Thoracic aorta (tissue), 2 donors: ENCODE measurements at places on chromosomes 16 and 17.

DNA sequence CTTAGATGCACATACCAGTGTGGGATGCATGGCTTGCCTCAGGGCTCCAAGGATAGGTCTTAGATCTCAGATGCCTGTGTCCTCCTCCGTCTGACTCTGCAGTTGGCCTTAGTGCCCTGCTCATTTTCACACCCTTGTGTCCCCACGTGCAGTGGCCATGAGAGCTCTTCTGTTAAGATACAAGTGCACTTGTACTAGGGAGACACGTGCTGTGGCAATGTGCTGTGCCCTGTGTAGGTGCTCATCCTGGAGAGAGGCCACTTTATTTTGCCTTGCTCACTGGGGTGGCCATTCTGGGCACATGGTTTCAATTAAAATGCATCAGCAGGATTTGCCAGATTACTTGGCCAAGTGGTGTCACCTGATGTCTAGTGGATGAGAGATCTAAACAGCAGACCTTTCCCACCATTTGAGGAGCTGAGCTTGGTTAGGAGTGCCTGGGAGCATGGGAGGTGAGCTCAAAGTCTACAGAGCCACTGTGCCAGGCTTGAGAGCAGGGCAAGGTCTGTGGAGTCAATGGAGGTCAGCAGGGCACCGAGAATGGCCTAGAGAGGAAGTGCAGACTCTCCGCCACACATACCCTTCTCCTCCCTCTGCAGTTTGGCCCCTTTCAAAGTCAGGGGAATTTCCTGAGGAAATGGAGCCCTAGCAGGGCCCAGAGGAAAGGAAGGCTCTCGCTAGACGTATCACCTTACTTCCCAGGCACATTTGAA, 25.2 kb upstream of the SMPD3 start:
- no peak for DNase-seq

DNA sequence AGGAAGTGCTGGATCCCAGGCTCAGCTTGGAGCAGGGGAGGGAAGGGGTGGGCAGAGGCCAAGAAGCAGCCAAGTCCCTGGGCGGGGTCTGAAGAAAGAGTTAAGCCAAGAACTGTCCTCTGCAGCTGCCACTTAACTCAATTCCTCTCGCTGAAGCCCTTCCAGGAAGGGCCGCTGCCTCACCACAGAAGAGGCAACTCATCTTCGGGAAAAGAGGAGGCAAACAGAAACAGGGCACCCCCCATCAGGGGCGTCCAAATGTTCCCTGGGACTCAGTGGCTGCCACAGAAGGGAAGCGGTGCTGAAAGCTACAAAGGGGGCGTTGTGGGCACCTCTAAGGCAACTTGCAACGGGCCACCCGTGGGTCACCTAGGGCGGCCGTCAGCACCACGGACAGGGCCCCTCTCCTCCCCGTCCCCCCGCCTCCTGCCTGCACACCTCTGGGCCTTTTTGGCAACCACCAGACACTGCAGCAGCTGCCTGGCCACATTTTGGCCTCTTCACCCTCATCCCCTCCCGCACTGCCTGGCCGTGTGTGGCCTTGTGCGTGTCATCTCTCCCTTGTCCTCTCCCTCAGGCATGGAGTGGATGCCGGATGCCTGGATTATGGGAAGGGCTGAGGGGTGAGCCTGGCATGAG, 2.5 kb downstream of the TLCD3B start:
- no peak for DNase-seq

GRCh38 chr17:15917438-15918027, 27.4 kb upstream of the ADORA2B start:
- no peak for DNase-seq

DNA sequence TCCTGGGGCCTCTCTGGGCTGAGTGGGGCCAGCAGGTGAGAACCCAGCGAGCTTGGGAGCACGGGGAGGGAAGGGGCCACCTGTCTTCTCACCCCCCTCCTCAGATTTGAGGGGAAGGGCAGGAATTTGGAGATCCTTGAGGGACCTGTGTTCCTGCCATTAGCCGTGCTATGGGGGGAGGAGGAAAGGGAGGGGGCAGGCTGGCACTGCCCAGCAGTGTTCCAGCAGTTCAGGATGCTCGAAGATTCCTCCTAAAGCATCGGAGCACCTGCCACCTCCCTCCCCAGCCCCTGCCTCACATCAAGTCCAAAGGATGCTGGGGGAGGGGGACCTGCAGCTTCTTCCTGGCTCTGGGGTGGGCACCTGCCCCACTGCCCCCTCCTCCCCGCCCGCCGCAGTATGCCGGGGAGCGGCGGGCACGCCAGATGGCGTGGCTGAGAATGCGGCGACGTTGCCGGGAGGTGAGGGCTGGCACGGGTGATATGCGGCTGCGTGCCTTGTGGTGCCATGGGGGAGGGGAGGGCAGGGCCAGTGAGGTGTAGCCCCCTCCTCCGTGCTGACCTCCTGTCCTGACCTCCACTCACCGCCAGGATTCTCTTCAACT, 4.7 kb upstream of the NEUROD2 start:
- no peak for DNase-seq
